AG08395 (cell line): ENCODE measurements at places on chromosomes 13 and 19.

DNA sequence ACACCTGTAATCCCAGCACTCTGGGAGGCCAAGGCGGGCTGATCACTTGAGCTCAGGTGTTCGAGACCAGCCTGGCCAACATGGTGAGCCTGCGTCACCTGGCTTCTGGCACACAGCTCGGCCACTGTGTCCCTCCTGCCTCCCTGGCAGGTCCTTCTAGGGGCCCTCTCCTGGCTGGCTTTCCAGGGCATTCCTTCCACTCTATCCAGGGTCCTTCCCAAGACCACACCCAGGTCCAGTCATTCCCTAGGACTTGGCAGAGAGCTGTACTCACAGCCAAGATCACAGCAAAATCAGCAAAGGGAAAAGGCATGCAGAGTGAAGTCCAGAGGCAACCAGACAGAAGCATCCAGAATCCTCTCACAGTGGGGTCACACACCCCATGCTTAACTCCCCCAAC is 9.7 kb upstream of the HSH2D start:
- DNase-seq, result peak; percentile 16

DNA sequence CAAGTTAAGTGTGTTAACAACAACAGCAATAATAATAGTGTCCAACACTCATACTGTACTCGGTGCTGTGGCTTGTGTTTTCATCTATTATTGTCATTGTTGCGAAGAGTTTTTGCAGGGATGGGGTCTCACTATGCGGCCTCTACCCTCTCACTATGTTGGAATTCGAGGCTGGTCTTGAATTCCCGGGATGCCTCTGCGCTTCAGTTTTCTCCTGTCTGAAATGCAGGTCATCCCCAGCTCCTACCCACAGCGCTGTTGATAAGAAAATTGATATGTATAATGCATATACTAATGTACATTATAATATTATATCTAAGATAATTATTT is 4.9 kb upstream of the SBK3 start:
- no peak for DNase-seq

- DNase-seq, result no peak
Measured at GRCh38 chr13:72430923-72431322, 296.5 kb downstream of the MZT1 start.

- DNase-seq, result peak; percentile 81
Measured at GRCh38 chr13:44758630-44759383, 182.7 kb upstream of the TSC22D1 start.

DNA sequence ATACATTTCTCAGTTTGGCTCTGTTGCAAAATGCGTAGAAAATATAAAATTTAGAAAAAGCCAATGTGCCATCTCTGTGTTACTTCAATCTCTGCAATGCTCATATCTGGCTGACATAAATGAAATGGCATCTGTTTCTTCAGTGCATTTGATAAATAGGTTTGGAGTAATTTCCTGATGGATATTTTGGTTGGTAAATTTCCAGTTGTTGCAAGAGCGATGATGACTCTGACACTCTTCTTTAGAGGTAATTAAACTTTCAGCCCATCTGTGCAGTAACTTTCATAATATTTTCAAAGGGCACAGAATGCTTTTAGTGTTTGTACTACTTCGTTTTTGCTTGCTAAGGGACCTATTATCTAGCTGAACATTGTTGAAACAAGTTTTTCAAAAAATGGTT is 1286.4 kb downstream of the PCDH9 start:
- DNase-seq, result no peak
